ENCODE measurements at places on chromosomes 7 and 10.

DNA sequence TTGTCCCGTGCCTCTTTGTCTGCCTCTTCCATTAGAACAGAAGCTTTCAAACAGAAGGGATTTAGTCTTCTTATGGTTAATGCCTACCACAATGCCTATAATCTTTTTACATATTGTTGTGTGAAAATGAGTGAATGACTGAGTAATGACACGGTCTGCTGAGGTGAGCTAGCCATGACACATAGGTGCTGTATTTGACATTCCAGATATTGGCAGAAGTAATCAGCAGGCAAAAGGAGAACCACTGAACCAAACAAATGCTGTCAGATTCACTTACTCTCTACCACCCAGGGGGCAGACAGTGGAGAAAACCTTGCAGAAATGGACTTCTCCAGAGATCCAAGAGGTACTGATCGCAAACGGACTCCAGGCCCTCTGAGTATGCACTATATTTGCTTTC lies 377.2 kb upstream of the VWC2 start:
- DNase-seq: no peak

GRCh38 chr10:52297747-52298146 lies 16.3 kb upstream of the DKK1 start:
- DNase-seq: no peak

- no peak for DNase-seq
These were observed 264.2 kb downstream of the MAD1L1 start for GRCh38 chr7:1968397-1969111.

GRCh38 chr10:119028900-119029612 lies 458 bp upstream of the NANOS1 start:
- peak; percentile 88 for DNase-seq

- no peak for DNase-seq
These were observed 132.5 kb upstream of the ADARB2 start for GRCh38 chr10:1869861-1870260.

- DNase-seq: peak; percentile 82
These were observed 21.6 kb upstream of the LIMK1 start for GRCh38 chr7:74061840-74062539.

- DNase-seq: no peak
These were observed 28.2 kb downstream of the HBP1 start for GRCh38 chr7:107196834-107197610.

DNA sequence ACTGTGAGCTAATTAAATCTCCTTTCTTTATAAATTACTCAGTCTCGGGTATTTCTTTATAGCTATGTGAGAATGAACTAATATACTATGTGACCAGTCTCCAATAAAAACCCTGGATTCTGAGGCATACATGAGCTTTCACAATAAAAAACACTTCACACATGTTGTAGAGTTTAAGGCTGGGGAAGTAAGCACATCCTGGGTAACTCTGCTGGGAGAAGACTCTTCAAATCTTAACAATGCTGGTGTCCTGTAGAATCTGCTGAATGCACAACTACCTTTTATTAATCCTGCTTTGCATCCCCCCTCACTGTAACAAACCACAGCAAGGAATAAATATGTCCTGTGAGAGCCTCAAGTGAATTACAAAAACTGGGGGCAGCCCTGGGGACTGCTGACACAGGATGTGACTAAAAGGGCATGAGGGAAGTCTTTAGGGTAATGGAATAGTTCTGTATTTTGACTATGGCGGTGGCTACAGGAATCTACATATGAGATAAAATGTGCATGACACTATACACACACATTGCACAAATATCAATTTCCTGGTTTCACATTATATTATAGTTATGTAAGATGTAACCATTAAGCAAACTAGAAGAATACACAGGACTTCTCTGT lies 45.1 kb upstream of the KCTD7 start:
- no peak for DNase-seq

GRCh38 chr10:59865101-59865500 lies 41.3 kb downstream of the CCDC6 start:
- DNase-seq: peak; percentile 45

GRCh38 chr10:30810416-30810815 lies 180.9 kb upstream of the LYZL2 start:
- no peak for DNase-seq

DNA sequence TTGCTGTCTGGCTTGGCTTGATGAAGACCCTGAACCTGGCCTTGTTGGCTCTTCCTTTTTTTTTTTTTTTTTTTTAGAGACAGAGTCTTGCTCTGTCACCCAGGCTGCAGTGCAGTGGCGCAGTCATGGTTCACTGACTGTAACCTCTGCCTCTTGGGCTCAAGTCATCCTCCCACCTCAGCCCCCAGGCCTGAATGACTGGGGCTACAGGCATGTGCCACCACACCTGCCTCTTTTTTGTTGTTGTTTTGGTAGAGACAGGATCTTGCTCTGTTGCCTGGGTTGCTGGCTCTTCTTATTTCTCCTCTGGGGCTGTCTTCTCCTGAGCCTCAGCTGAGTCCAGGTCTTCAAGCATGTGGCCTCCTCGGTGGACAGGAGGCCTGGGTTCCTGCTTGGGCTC lies 44.7 kb downstream of the PRF1 start:
- no peak for DNase-seq

DNA sequence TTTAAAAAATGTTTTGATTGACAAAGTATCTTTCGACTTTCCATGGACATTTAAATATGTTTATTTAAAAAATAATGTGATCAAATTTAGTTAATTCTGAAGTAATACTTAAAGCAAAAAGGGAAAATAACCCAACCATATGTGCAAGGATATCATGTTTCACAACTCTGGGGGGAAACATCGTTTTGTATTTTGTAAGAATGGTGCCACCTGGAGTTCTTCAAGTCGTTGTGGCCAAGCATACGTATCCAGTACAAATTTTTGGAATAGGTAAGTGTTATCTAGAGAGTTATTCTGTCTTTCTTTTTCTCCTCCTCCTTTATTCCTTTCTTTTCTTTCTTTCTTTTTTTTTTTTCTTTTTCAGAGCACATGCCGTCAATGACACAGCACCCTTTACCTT lies 176.2 kb upstream of the CSTF2T start:
- no peak for DNase-seq

DNA sequence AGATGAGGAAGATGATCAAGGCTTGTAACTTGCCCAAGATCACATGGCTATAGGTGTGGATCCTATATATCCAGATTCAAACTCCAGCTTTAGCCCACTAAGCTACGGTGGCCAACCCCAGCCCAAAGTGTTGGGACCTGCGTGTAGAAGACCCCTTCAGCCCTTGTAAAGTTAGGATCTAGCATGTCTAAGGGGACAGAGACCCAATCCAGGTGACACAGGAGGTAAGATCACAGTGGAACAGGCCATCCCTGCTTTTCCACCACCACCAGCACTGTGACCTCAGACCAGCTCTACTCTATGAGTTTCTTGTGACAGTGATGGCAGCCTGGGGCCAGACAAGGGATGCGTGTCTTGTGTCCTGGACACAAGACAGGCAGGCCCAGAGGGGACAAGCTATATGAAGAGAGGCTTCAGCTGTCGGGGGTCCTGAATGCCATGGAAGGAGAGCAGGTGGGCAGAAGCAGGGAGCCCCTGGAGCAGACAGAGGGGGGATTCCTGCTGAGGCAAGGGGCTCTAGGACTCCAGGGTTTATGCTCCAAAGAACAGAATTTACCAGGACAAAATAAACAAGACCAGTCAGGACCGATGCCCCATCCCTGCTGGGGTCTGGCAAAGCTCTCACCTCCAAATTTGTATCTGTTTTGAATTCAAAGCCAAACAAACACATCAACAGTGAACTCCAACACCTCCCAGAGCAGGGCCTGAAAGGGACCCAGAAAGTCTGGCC lies 10.4 kb downstream of the GPRIN2 start:
- DNase-seq: no peak

DNA sequence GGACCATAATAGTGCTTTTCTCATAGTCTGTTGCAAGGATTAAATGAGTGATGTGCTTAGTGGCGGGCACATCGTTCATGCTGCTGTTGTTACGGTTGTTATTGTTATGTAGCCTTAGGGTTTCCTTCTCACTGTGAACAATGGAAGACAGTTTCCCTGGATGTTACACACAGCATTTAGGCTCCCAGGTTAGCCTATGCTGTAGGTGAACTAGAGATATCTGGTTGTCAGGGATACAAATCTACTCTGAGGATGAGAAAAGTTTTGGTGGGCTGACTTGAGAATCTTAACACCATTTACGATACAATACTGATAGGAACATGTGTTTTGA lies 14.7 kb downstream of the SH3PXD2A start:
- no peak for DNase-seq

DNA sequence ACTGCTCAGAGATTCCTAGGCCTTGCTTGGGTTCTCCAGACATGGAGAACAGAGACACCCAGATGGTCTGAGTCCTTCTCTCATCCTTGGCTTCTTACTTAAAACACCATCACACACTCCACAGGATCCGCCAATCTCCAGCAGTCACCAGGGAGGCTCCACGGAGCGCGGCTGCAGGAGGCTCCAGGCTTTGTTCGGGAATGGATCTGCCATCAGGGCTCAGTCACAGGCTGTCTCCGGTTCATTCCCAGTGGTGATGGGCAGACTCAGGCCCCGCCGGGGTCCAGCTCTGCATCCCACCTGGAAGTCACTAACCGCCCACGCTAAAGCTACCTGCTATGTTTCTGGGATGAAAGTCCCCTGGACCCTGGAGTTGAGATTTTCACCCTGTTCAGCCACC lies 312.9 kb downstream of the TCERG1L start:
- DNase-seq: no peak

GRCh38 chr7:148806187-148806586 lies 77.9 kb downstream of the EZH2 start:
- DNase-seq: no peak

- no peak for DNase-seq
These were observed 17.0 kb downstream of the ABI1 start for GRCh38 chr10:26843736-26844135.

- no peak for DNase-seq
These were observed 45.7 kb upstream of the ADGRA1 start for GRCh38 chr10:133042061-133042460.

GRCh38 chr10:718143-718700 lies 28.8 kb upstream of the DIP2C start:
- no peak for DNase-seq

GRCh38 chr10:3030765-3031164 lies 36.6 kb upstream of the PFKP start:
- DNase-seq: no peak

GRCh38 chr10:73875139-73875475 lies 752 bp upstream of the CAMK2G start:
- peak; percentile 76 for DNase-seq

GRCh38 chr7:101996131-101996691 lies 178.8 kb downstream of the CUX1 start:
- DNase-seq: no peak

- no peak for DNase-seq
These were observed 87.8 kb downstream of the CFAP58 start for GRCh38 chr10:104441329-104442000.

GRCh38 chr10:133335246-133336117 lies 1.2 kb downstream of the CALY start:
- peak; percentile 72 for DNase-seq

DNA sequence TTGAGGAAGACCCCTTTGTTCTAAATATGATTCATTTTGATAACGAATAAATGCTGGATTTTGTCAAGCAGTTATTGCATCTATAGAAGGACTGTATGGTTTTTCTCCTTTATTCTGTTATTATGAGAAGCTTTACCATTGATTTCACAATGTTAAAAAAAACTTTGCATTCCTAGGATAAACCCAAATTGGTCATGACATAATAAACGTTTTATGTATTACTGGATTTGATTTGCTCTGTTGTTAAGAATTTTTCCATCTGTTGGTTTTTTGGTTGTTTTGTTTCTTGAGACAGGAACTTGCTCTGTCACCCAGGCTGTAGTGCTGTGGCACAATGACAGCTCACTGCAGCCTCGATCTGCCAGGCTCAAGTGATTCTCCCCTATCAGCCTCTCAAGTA lies 2.2 kb upstream of the DNA2 start:
- DNase-seq: no peak

DNA sequence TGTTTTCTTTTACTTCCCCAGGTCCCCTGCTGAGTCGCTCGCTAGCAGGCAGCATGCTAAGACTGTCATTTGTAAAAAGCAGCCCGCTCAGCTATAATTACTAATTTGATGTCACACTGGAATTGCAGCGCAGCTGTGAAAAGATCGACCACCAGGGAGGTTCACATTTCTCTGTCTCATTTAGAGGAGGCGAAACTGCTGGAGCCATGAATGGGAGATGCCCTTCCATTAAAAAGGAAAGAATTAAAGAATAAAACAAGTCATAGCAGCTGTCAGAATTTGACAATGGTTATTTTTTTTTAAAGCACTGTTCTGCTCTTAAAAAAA lies 153.5 kb downstream of the PIP4K2A start:
- no peak for DNase-seq

DNA sequence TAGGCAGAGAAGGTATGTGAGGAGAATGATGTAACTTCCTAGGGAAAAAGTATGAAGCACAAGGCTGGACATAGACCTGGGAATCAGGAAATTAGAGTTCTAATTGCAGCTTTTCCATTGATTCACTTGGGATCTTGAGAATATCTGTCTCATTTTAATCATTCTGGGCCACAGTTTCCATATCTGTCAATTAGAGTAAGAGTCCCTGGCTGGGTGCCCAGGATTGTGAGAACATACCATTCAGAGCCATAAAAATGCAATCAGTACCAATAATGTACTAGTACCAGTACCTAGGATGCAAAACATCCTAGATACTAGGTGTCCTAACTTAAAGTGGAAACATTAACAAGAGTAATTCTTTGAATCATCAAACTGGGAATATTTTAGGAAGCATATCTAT lies 29.6 kb downstream of the CAV1 start:
- DNase-seq: no peak

DNA sequence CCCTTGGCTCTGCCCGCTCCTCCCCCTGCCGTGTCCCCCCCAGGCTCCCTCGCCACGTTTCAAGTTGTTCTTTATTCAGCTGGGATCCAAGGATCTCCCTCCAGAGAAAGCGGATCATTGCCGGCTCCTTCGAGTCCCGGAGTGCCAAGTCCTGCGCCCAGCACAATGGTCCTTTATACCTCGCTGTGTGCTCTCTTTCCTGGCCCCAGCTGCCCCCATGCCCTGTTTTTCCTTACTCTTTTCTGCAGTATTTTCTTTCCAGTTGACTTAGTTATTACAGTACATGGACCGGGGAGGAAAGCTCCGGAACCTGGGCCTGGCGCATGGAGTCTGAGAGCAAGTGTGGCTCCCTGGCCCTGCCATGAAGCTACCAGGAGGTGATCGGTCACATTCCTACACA lies 88.1 kb upstream of the KMT2C start:
- no peak for DNase-seq

GRCh38 chr7:43117095-43117494 lies 4.6 kb downstream of the HECW1 start:
- no peak for DNase-seq

GRCh38 chr10:70773965-70774809 lies 11.0 kb downstream of the TBATA start:
- no peak for DNase-seq

- DNase-seq: no peak
These were observed 35.5 kb downstream of the RPA3 start for GRCh38 chr7:7682861-7683260.

- DNase-seq: no peak
These were observed 196.0 kb downstream of the MAD1L1 start for GRCh38 chr7:2036786-2037185.

DNA sequence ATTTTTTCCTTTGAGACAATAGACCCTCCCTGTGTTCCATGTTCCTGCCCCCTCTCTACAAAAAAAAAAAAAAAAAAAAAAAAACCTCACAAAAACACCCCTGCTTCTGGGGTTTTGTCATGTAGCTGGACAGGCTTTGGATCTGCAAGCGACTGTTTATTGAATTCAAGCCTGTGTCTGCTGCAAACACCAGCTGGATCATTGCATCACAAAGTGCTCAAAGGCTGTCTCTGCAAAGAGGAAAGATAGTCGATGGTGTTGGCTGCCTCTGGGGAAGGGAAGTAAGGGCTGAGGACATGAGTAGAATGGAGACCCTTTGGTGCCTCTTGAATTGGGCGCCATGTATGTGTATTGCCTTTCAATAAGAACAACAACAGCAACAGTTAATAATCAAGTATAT lies 471.2 kb downstream of the PLXNA4 start:
- DNase-seq: no peak

All from CD4-positive, alpha-beta T cell treated with Interleukin-15 for 4 hours (primary cell).